ENCODE measurements at places on chromosomes 6 and 20. TPM values are rescaled to one million over a fixed set of nuclear protein-coding genes. Genes with fewer than 3 reads are reported as not detected.

FAM217A gene
- not detected for total RNA-seq

BHLHE23 gene
- not detected for total RNA-seq

MAN1A1 gene
- total RNA-seq: 9.4 TPM

- no peak for DNase-seq
Measured at GRCh38 chr6:150208611-150209352, 65.9 kb downstream of the PPP1R14C start.

DNA sequence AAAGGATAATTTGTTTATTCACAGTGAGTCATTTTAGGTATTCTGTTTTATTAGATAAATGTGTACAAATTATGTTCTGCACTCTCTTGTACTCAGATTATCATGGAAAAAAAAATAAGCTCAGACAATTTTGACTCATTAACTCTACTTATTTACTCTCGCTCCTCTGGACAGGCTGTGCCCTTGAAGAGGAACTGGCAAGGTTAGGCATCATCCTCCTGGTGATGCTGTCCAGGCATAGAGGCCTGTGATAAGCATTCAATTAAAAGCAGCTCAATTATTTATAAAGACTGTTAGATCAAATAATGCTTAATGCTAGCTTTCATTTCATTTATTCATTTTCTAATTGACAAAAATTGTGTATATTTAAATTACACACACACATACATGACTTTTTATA, 518.5 kb downstream of the TENT5A start:
- no peak for DNase-seq

DNA sequence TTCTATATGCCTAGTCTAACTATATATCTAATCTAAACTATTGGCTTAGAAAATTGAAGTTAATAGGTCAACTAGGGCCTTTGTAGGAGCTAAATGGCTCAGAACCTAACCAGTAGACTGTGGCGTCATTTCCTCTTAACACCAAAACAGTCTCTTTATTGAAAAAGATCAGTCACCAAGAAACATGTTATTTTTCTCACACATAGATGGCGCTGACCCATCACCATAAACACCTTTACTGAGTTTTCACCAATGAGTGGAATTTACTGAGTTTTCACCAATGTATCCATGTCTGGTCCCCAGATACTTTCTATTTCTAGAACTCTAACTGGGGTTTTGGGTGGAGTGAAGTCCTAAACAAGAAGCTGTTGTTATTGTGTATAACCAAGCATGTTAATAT, 636.0 kb downstream of the BCKDHB start:
- no peak for DNase-seq

- DNase-seq: no peak
Measured at GRCh38 chr6:15410752-15411151, 164.9 kb downstream of the JARID2 start.

GRCh38 chr20:956330-956951, 40.3 kb upstream of the ANGPT4 start:
- peak; percentile 83 for DNase-seq

GRCh38 chr6:74735304-74735703, 470.5 kb downstream of the COL12A1 start:
- no peak for DNase-seq

All from T-cell (primary cell).